SJSA1 (cell line): ENCODE measurements at places on chromosomes 4 and X. TPM values are rescaled to one million over a fixed set of nuclear protein-coding genes. Genes with fewer than 3 reads are reported as not detected.
A peak's percentile ranks its signal among the peaks of the same experiment; 100 is the strongest.

The CNGA1 gene
- total RNA-seq = 0.91 TPM in 1 of 2 replicates, not detected in the other

The MTNR1A gene
- total RNA-seq = 0.13 TPM in 1 of 2 replicates, not detected in the other

The CHRNA9 gene
- not detected in 2 replicates for total RNA-seq

- DNase-seq = no peak
- H3K27me3 ChIP-seq = no peaks in the 10 kb centered on the region
- no peaks in the 10 kb centered on the region for H3K36me3 ChIP-seq
- no peak overlapping the region for H3K27ac ChIP-seq
- H3K4me3 ChIP-seq = no peak overlapping the region
These were observed 31.3 kb upstream of the TBL1X start for GRCh38 chrX:9433596-9433995.

DNA sequence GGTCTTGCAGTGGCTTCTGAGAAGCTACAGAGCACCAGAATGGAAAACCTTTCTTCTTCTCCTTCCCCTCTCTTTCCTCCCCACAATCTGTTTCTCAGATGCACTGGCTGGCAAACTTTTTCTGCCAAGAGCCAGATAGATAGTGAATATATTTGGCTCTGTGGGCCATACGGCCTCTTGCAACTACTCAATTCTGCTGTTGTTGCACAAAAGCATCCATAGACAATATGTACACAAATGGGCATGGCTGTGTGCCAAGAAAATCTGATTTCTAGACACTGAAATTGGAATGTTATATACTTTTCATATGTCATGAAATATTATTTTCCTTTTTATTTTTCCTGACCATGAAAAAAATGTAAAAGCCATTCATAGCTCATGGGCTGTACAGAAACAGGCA, 3.1 kb downstream of the PHEX start:
- H3K36me3 ChIP-seq = no peaks in the 10 kb centered on the region
- DNase-seq = no peak
- H3K27me3 ChIP-seq = no peaks in the 10 kb centered on the region
- H3K4me3 ChIP-seq = no peak overlapping the region
- H3K4me1 ChIP-seq = no peaks in the 10 kb centered on the region
- H3K27ac ChIP-seq = no peak overlapping the region

DNA sequence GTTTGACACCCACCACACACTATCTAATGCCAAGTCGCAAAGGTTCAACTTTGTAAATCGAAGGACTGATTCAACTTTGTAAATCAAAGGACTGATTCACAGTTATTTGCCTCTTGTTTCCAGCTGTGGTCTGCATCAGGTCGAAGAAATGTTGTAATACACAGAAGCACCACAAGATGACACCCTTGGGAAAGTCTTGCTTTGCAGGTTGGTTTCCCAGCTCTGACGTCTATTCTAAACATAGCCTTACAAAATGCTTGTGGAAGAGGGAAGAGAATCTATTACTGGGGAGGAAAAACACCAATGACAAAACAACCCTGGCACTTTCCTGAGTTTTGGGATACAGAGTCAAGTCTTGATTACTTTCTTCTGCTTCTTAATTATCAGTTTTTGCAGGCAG, 35.3 kb downstream of the SUPT20HL1 start:
- H3K4me1 ChIP-seq = no peaks in the 10 kb centered on the region
- no peaks in the 10 kb centered on the region for H3K27me3 ChIP-seq
- H3K36me3 ChIP-seq = no peaks in the 10 kb centered on the region
- no peak overlapping the region for H3K4me3 ChIP-seq
- H3K27ac ChIP-seq = no peak overlapping the region

DNA sequence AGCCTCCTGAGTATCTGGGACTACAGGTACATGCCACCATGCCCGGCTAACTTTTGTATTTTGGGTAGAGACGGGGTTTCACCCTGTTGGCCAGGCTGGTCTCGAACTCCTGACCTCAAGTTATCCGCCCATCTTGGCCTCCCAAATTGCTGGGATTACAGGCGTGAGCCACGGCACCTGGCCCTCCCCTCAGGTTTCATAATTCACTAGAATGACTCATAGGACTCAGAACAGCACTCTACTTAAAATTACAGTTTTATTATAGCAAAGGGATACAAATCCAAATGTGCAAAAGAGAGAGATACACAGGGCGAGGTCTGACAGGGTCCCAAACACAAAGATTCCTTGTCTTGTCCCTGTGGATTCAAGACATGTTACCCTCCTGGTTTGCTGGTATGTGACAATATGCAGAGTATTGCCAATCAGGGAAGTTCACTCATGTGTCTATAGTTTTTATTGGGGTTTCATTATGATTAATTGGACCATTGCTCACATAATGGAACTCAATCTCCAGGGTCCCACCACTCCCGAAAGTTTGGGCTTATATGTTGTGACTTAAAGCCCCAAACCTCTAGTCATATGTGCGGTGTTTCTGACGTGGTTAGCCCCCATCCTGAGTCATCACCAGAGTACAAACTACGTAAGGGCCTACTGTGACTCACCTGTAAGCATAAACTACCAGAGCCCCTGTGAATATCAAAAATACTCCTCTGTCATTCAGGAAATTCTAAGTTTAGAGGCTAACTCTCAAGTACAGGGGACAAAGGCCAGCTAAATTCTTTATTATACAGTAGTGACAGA, 5.2 kb downstream of the YIPF6 start:
- H3K27ac ChIP-seq = no peak overlapping the region
- peaks cover 7% of the 10 kb centered on the region for H3K36me3 ChIP-seq
- no peak overlapping the region for H3K4me3 ChIP-seq
- H3K4me1 ChIP-seq = peaks cover 3% of the 10 kb centered on the region; the same call in 1 of the 2 replicates
- DNase-seq = peak; percentile 4
